ENCODE measurements at places on chromosomes 12 and 14. TPM values are rescaled to one million over a fixed set of nuclear protein-coding genes. Genes with fewer than 3 reads are reported as not detected.

The EPYC gene
- total RNA-seq: not detected

GRCh38 chr14:38839694-38840365 is 263.2 kb downstream of the SEC23A start:
- DNase-seq: no peak

- DNase-seq: no peak
These were observed 6.8 kb downstream of the NTF3 start for GRCh38 chr12:5438671-5439200.

- no peak for DNase-seq
These were observed 209.9 kb upstream of the IGF1 start for GRCh38 chr12:102690253-102690652.

The KIF5A gene
- total RNA-seq: not detected

- DNase-seq: no peak
These were observed 994.1 kb upstream of the TMEM132C start for GRCh38 chr12:127272864-127273263.

The ADCY4 gene
- 143 TPM for total RNA-seq

DNA sequence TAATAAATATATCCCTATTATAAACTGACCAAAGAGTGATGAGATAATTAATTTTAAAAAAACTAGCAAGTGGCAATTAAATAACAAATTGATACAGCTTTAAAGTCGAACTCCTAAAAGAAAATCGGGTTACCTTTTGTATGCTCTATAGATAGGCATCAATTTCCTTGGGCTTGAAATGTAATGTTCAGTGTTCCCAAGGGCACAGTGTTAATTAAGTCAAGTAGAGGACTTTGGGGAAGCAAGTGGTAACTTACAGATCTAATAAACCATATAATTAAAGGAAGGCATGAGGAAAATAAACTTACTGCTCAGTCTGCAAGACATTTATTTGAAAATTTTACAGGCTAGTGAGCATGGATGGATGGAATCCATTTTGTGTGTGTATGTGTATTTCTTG is 220.9 kb downstream of the FSCB start:
- DNase-seq: no peak

GRCh38 chr12:119682639-119683252 is 14.8 kb downstream of the PRKAB1 start:
- DNase-seq: no peak

The LALBA gene
- not detected for total RNA-seq

The IFT43 gene
- total RNA-seq: 84.0 TPM

- no peak for DNase-seq
These were observed 91.8 kb upstream of the RIC8B start for GRCh38 chr12:106682594-106683234.

- DNase-seq: no peak
These were observed 567 bp downstream of the FUT8 start for GRCh38 chr14:65412856-65413738.

- DNase-seq: no peak
These were observed 255.5 kb downstream of the RASSF9 start for GRCh38 chr12:85580562-85581168.

DNA sequence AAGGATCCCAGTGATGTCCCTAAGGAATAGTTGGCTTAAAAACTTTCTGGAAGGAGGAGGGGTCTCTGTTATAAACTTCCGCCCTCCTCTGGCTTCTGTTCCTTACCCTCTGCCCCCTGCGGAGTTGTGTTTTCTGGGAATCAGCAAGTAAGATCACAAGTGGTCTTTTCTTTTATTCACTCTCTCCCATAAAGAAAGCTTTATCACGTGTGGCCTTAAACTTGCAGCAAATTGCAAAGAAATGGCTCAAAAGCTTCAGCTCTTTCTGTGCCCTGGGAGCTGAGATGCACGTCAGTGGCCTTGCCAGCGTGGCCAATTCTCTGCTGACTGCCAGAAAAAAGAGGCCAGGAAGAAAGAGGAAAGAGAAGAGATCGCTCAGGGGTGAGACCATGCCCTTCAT is at the start of gene SLCO1C1:
Gene SLCO1C1 (plus strand): TSS at position 101 of the 400 bp plus-strand sequence. CDS start 4,245 bp downstream, outside the sequence.
- no peak for DNase-seq
